Amygdala (tissue), 56 donors: ENCODE measurements at places on chromosomes 3 and 15.

DNA sequence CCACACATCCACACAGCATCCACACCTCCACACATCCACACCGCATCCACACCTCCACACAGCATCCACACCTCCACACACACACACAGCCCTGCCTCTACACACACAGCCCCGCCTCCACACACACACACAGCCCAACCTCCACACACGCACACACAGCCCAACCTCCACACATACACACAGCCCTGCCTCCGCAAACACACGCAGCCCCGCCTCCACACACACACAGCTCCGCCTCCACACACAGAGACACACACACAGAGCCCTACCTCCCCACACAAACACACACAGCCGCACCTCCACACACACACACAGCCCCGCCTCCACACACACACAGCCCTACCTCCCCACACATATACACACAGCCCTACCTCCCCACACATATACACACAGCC, 4.7 kb downstream of the MESP1 start:
- DNase-seq, result no peak

GRCh38 chr3:172227340-172228035, 188.1 kb downstream of the FNDC3B start:
- no peak for DNase-seq

GRCh38 chr15:40050788-40051470, 11.9 kb upstream of the SRP14 start:
- no peak for DNase-seq

DNA sequence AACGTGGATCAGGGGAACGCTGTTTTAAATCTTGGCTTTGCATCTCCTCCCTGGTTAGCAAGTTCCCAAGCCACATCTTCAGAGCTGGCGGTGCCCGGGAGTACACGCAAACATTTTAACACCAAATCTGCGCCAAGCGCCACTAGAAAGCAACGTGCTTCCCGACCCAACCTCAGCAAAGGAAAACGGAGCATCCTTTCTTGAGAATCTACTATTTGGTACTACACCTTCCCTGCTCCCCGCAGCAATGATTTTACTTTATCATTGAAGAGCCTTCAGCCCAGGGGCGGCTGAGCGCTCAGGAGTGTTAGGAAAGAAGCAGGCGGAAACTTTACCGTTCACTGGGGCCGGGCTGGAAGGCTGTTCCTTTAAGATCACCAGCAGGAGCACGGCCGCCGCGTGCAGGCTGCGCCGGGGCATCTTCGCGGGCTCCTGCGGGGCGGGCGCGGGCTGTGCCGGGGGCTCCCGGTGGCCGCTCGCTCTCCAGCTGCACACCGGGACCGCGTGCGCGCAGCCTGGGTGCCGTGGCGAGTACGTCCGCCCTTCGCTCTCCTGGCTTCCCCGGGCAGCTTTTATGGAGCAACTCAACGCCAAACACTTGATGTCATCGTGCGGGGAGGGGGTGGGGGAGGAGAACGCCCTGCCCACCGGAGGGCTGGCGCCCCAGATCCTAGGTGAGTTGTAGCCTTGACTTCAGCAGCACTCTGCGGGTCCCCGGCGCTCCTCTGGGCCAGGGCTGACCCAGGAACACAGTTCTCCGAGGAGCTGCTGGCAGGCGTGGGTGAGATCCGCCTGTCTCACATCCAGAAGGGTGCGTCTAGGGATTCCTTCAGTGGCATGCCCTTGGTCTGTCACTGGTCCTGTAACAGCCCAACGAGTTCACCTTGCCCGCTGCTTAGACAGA, at the start of gene CA12:
Gene CA12, minus strand, starts transcription at position 546 of the 904 bp plus-strand sequence. Its CDS starts 126 bp downstream, at position 420.
- DNase-seq, result no peak

- DNase-seq, result no peak
These were observed 111.8 kb upstream of the MYO5C start for GRCh38 chr15:52407374-52407773.

GRCh38 chr15:41876689-41877088, 17.2 kb downstream of the SPTBN5 start:
- DNase-seq, result no peak

DNA sequence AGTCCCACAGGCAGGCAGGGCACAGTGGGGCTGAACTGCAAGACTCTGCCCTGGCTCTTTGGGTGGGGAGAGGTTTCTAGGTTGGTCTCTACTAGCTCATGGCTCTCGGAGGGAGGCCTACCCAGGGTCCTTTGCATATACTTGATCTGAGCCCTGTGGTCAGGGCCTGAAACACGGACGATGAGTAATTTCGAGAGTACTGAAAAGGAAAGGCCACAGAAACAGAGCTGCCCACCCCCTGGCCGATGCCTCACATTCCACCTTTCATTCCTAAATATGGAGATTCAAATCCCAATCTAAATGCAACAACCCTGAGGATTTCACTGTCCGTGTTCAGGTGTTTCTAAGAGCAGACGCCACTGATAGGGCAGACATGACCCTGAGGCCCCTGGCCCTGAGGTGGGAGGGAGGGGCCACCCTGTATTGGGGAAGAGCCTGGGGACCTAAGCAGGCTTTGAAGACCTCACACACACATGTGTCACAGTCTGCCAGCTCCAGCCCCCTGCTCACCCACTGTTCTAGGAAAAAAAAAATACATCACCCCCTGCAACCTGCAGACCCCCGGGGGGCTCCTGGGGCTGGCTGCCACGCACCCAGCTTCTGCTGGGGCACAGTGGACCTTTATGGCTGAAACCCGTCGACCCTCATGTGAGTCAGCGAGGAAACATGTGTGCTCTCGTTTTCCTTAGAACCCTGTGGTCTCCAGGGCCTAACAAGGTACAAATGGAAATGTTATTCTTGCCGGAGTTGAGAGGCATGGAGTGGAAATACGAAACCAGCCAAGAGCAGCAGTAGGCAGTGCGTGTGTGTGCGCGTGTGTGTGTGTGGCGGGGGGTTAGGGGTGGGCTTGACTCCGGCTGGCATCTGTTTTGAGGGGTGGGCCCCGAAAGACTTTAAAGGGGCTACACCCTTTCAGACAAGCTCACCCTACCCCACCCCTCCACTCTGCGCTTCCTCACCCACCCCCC, 112.7 kb downstream of the CHSY1 start:
- DNase-seq, result no peak

- DNase-seq, result no peak
These were observed 2.2 kb downstream of the RPSA start for GRCh38 chr3:39408493-39409372.

- DNase-seq, result no peak
These were observed 77.0 kb downstream of the LYSMD4 start for GRCh38 chr15:99656205-99656604.

GRCh38 chr15:57554812-57555179, 36.9 kb upstream of the MYZAP start:
- no peak for DNase-seq

DNA sequence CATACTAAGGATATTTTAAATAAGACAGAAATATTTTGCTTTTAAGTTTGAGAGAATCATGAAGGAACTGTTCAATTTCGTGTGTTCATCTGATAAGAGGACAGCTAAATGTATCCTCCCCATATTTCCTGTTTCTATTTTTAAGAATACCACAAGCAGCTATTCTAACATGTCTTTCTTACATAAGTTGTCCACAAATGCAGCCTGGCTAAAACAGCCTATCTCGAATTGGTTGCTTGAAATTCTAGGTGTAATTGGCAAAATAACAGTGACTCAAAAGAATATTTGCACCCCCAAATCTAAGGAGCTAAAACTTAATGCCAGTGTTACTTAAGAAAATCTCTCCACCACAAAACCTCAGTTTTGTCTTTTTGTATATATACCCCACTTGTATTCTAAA, 35.0 kb downstream of the BTLA start:
- DNase-seq, result no peak

DNA sequence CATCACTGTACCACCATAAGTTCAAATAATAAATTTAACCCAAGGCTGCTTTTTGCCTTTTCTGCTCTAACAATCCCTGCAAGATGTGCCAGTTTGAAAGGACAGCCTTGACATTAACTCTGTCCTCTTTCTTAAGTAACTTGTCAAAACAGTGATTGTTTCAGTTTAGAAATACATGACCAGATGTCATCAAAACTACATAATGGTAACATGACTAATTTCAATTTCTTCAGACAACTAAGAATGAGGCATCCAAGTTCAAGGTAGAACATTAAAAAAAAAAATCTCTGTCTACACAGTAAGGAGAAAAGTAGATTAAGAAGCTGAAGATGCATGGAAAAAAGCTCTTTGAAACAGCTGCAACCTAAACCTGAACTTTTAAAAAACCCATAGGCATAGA, 47.4 kb downstream of the SHQ1 start:
- DNase-seq, result no peak

- no peak for DNase-seq
These were observed 86.8 kb downstream of the CYP19A1 start for GRCh38 chr15:51251556-51251955.

- no peak for DNase-seq
These were observed 535.6 kb upstream of the ALCAM start for GRCh38 chr3:104831071-104831470.

- no peak for DNase-seq
These were observed 712.4 kb downstream of the GRM7 start for GRCh38 chr3:7573330-7573729.

DNA sequence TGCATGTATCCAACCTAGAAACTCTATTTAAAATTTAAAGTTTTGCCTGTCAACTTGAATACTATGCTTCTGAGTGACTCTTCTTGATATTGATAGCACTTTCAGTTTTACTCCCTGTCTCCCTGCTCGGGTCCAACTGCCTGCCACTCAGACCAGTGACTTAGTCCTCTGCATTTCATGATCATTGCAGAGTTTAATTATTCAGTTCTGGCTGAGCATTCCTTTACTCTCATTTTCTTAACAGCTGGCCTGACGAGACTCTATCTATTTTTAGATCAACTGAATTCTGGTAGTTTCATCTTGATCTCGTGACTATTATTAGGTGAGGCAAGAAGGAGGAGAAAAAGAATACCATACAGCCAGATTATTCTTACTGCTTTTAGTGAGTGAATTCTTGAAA, 617.4 kb downstream of the SI start:
- no peak for DNase-seq

GRCh38 chr15:69000725-69001503, 13.6 kb upstream of the NOX5 start:
- no peak for DNase-seq

- DNase-seq, result no peak
These were observed 32.1 kb downstream of the SRPRB start for GRCh38 chr3:133837487-133838295.

DNA sequence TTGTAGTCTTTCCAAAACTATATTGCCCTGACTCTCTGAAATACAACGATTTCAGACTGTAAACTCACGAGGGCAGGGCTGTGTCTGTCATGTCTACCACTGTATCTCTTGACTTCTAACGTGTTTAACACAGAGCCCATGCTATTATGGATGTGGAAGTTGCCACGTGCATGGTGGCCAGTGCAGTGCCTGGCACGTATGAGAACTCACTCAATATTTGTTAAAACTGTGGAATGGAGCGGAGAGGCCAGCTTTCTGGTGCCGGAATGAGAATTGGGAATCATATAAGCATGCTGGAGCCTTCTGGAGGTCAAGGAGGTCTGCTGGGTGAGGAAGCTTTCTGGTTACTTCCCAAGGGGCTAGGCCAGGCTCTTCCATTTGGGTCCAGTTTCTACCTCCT, 220.6 kb upstream of the LYSMD4 start:
- no peak for DNase-seq

DNA sequence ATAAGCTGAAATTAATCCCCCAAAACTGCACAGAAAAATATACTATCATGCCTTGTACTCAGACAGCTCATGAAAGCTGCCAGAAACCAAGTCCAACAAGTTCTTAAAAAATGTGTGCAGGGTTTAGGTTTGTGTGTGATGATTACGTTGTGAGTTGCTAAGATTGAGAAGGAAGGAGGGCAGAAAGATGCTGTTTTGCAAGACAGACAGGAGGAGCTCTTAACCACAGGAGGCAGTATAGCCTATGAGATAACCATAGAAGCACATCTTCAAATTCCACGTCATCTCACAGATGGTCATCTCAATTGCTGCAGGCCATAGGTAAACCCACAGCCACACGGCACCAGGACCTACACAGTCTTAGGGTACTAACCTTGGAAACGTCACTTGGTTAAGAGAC, 191.9 kb downstream of the STT3B start:
- DNase-seq, result no peak

GRCh38 chr3:170740726-170741591, 129.0 kb downstream of the RPL22L1 start:
- peak; percentile 77 for DNase-seq

DNA sequence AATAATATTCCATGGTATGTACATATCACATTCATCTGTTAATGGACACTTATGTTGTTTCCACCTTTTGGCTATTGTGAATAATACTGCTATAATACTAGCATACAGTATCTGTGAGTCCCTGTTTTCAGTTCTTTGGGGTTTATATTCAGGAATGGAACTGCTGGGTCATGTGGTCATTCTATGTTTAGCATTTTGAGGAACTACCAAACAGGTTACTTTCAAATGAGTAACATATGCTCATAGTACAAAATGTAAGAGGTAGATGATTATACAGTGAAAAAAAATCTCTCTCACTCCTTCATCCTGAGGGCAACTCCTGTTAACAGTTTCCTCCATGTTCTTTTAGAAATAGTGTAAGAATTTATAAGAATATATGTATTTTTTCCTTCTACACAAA, 162.2 kb downstream of the PLD1 start:
- no peak for DNase-seq

- DNase-seq, result no peak
These were observed 29.4 kb upstream of the ARID3B start for GRCh38 chr15:74511583-74511982.

DNA sequence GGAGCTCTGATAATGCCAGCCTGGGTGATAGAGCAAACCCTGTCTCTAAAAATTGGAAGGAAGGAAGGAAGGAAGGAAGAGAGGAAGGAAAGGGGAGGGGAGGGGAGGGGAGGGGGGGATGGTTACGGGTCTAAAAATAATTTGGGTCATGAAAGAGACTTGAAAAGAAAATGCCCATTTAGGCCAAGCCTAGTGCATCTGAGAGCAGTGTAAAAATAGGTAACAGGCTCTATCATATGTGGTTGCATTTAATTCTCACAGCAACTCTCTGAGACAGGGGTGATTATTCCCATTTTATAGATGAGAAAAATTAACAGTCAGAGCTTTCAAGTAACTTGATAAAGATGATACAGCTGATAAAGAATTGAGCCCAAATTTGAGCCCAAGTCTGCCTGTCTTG, 3.6 kb upstream of the ECE2 start:
- DNase-seq, result no peak

- DNase-seq, result no peak
These were observed 83.7 kb upstream of the NEDD4 start for GRCh38 chr15:56077081-56077480.

GRCh38 chr3:71433631-71434030, 149.9 kb downstream of the FOXP1 start:
- DNase-seq, result no peak

DNA sequence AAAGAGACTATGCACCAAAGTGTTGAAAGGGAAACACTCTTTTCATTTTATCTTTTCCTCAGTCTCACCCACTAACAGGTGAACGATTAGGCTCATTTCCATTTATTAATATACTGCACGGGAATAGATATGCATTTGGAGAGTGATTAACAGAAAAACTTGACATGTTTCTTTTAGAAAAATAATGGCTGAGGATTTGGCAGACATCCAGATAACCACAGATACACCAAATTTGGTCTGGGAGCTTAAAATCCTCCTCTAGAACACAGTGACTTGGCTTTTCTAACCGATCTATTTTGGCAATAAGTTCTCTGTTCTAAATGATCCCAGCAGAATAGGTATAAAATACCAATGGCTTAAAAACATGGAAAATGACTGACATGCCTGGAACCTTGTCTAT, 459.3 kb upstream of the SGO1 start:
- DNase-seq, result no peak
